ENCODE measurements at places on chromosomes 16 and 17.

- peak; percentile 97 for DNase-seq
These were observed 16.5 kb downstream of the CRISPLD2 start for GRCh38 chr16:84836234-84836647.

DNA sequence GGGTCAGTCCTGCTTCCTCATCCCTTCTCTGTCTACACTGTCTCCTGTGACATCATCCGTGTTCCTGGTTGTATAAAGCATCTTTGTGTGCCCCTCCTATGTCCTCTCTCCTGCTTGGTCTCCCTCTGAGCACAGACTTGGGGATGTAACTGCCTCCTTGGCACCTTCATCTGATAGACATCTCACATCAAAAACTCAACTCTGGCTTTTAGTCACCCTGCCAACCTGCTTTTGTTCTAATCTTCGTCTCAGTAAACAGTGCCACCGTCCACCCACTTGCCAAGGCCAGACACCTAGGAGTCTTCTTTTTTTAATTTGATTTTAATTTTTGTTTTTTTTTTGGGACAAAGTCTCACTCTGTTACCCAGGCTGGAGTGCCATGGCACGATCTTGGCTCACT lies 16.9 kb upstream of the KSR1 start:
- no peak for DNase-seq

GRCh38 chr16:56547120-56547948 lies 17.5 kb upstream of the MT4 start:
- DNase-seq = no peak

DNA sequence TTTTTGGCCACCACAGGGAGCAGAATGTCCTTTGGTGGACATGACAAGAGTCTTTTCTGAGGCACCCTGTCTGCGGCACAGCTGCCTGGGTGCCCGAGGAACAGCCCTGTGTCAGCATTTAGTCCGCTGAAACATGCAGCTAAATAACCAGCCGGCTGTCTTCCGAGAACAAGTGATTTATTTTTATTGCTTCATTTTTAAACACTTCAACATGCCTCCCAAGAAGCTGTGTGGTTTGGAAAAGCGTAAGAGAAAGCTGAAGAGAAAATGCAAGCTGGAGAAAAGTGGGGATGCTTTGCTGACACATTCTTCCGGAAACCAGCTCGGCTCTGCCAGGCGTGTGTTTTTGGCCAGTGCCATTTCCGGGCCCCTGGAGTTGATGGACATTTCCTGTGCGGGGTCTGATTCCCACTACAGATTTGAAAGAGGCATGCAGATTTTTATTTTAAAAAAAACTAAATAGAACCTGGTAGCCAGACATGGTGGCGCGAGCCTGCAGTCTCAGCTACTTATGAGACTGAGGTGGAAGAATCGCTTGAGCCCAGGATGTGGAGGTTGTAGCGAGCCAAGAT lies 94.7 kb downstream of the SEC14L1 start:
- no peak for DNase-seq

GRCh38 chr16:58661199-58661830 lies 23.3 kb downstream of the SLC38A7 start:
- no peak for DNase-seq

GRCh38 chr16:52117171-52117570 lies 429.8 kb downstream of the TOX3 start:
- no peak for DNase-seq

DNA sequence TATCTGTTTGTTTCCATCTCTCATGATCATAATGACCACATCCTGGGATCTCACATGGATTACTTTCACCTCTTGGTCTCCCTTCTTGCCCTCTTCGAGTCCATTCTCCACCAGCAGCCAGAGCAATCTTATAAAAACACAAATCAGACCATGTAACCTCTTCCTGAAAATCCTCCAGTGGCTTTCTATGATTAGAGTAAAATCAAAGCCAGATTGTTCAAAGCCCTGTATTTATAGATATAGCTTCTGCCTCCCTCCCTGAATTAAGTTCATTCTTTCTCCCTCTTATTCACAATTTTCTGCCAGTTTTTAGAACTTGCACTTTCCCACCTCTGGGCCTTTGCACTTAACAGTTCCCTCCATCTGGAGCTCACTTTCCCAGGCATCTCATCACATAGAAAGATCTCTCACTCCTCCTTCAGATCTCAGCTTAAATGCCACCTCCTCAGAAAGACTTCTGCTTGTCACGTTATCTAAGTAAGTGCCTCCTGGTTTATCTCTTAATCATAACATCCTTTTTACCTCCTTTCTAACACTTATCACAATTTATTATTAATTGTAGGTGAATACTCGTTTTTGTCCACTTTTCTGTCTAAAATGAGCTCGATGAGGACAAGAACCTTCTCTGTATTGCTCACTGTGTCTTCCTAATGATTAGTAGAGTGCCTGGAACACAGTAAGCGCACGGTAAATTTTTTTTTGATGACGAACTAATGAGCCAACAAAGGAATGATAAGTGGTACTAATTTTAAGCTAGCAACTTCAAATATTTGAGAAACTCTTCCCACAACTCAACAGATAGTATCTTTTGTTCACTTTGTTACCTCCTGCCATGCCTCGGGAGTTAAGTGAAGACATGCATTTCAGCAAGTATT lies 80.5 kb downstream of the CYB561 start:
- DNase-seq = no peak

GRCh38 chr17:62105861-62106260 lies 40.8 kb upstream of the MED13 start:
- no peak for DNase-seq

DNA sequence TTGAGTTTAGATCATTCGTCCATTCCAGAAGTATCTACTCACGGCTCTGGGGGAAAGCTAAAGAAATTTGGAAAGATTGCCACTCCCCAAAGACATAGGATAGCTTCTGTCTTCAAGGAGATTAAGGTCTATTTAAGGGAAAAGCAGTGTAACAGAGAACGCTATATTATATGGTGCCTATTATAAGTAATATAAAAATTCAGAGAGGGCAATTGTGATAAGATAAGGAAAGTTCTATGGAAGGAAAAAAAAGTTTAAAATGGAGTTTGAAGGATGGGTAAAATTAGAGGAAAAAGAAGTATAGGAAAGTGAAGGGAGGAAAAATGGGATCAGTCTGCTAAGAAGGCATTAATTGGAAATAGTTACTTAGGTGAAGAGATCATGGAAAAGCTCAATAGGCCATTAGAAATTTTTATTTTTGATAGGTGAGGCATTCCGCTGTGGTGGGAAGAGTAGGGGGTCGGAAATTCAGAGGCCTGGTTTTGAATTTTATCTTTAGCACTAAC lies 690 bp upstream of the CDC27 start:
- no peak for DNase-seq

- no peak for DNase-seq
These were observed 114.1 kb downstream of the NOG start for GRCh38 chr17:56707312-56708219.

DNA sequence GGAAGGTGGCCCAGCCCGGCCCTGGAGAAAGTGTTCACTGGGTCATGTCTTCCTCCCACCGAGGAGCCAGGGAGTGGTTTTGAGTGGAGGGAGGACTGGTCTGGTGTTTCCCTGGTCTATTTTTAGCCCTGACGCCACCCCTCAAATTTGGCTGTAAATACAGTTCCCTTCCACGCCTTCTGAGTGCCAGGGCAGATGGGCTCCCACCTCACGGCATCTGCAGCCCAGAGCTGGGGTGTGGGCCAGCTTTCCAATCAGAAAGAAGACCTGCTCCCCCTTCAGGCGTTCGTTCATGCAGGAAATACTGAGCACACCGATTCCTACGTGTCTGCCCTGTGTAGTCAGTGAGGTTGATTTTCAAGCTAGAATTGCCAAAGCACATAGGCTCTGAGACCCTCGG lies 53.7 kb downstream of the SNX20 start:
- no peak for DNase-seq

DNA sequence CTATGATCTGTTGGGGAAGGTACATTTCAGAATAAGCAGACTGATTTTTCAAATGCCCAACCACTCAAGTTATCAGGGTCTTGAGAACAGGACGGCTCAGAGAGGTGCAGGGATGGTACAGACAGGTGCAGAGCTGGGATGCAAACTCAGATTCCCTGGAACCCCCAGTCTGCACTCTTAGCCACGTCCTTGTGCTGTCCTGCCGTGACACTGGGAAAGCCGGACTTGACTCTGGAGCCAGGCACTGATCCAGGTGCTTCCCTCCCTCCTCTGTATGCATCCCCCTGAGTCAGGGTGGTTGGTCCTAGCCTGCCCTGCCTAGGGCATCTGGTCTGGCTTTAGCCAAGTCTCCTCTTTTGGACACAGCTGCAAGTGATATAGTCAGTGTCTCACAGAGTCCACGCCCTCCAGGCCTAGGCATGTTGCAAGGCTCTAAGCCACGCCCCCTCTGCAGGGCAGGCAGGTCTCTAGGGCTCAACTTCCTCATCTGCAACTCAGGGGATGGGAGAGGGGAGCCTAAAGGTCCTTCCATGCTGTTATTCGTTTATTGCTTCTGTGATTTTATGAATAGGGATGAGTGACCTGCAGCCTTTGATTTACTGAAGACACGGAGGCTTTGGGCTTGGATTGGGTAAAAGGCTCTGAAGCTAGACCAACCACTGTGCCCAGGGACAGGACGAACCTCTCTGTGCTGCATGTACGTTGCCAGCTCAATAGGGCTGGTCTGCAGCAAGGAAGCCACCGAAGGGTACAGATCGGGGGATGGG lies 97.3 kb downstream of the SDK2 start:
- DNase-seq = no peak

GRCh38 chr16:68401871-68402747 lies 46.2 kb downstream of the SMPD3 start:
- no peak for DNase-seq

GRCh38 chr17:27512511-27513346 lies 56.5 kb downstream of the KSR1 start:
- DNase-seq = no peak

- no peak for DNase-seq
These were observed 66.8 kb downstream of the RTN4RL1 start for GRCh38 chr17:1958134-1958881.

- DNase-seq = no peak
These were observed 108.5 kb upstream of the CHMP6 start for GRCh38 chr17:80882926-80883685.

GRCh38 chr16:51407921-51408320 lies 256.9 kb upstream of the SALL1 start:
- DNase-seq = no peak

DNA sequence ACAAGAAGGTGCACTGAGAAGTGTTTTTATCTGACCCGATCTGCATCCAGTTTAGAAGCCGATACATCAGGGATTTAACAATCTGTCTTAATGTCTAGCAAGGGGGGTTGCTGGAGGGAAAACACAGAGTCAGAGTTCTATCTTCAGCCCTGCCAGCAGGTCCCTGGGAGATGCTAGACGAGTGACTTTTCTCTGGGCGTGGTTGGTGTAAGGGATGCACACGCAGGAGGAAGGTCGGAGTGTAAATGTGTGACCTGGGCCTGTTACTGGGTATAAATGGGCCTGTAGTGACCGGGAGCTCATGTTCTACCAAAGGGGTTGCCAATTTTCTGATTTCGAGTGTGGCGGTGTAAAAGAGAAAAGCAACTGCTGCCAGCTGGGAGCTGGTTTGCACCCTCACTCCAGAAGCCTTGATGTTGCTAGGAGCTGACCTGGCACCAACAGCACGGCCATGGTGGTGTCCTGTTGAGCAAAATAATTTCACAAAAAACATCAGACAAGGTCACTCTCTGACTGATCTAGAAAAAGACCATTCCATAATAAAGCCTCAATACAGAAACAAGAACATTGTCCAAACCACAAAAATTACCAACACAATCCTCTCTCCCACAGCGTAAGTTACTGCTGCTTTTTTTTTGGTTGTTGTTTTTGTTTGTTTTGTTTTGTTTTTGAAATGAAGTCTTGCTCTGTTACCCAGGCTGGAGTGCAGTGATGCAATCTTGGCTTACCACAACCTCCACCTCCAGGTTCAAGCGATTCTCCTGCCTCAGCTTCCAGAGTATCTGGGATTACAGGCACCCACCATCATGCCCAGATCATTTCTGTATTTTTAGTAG lies 1.3 kb upstream of the KCTD13 start:
- no peak for DNase-seq

DNA sequence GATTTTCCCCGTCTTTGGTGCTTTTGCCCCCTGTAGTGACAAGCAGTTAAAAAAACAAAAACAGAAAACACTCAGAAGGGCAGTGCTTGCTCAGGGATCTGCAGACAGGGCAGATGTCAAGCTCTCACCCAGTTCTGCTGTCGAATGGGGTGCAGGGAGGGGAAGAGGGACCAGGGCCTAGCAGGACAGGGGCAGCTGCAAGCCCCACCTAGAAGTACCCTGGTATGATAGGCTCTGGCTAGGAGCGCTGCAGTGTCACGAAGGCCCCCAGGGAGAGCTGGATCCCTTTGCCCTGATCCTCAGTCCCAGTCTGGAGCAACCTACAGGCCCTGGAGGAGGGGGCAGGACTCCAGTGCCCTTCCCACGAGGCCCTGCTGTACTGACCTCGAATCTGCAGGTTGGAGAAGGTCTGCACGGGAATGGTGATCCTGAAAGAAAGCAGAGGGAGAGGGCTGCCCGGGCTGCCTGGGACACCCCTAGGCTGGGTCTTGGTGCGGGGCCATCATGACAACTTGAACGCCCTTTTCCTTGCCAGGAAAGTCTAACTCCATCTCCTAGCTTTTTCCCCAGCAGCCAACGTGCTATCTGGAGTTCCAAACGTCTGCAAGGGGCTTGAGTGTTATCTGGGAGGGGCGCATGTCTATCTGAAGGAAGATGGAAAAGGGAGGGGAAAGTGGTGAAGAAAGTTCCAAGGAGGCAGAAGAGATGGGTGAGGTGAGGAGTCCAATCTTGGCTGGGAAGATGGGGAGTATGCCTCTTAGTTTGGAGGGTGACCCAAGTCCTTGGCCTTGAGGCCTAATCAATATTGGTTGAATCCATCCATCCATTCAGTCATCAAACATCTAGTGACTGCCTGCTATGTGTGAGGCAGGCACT lies 4.8 kb downstream of the GFAP start:
- DNase-seq = no peak

DNA sequence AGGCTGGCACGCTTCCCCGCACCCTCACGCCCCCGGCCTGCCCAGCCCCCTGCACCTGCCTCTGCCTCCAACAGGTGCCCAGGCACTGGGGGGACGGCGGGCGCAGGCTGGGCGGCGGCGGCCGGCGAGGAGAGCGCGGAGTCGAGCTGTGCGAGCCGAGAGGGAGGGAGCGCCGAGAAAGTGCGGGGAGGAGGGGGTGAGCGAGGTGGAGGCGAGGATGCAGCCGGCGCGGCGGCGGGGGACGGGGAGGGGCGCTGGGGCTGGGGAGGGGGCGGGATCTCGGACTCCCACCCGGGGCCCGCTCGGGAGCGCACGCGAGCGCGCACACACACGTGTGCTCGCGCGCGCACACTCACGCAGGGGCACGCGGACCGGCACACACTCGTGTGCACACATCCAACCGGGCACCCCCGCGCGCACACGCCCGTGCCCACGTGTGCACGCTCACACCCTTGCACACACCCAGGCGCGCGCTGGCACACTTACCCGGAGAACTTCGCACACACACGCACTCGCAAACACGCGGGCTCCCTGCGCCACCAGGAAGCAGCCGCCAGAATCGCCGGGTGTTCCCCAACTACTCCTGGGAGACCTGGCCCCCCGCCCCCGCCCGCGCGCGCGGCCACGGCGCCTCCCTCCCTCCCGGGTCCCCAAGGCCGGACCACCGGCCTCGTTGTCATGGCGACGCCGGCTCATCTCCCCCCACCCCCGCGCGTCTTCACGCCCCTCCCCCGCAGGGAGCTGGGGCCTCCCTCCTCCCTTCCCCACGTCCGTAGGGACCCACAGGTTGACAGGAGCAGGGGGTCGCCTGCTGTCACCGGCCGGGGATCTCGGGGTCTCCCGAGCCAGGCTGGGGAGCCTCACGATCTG lies at the start of gene DOC2A:
DOC2A (minus strand) TSS at position 184 of the 870 bp plus-strand sequence. CDS start 805 bp downstream, outside the sequence.
- no peak for DNase-seq

Measured in coronary artery (tissue), 2 donors.